ENCODE measurements at places on chromosomes 6 and 20.

DNA sequence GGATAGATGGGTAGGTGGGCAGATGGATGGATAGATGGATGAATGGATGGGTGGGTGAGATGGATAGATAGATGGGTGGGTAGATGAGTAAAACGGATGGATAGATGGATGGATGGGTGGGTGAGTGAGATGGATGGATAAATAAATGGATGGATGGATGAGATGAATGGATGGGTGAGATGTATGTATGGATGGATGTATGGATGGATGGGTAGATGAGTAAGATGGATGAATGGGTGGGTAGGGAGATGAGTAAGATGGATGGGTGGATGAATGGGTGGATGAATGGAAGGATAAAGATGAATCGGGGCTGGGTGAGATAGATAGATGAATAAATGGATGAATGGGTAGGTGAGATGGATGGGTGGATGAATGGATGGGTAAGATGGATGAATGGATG, 210.1 kb downstream of the TFAP2C start:
- no peak for DNase-seq

- DNase-seq, result no peak
These were observed 486.5 kb downstream of the RFPL4B start for GRCh38 chr6:112833581-112834131.

DNA sequence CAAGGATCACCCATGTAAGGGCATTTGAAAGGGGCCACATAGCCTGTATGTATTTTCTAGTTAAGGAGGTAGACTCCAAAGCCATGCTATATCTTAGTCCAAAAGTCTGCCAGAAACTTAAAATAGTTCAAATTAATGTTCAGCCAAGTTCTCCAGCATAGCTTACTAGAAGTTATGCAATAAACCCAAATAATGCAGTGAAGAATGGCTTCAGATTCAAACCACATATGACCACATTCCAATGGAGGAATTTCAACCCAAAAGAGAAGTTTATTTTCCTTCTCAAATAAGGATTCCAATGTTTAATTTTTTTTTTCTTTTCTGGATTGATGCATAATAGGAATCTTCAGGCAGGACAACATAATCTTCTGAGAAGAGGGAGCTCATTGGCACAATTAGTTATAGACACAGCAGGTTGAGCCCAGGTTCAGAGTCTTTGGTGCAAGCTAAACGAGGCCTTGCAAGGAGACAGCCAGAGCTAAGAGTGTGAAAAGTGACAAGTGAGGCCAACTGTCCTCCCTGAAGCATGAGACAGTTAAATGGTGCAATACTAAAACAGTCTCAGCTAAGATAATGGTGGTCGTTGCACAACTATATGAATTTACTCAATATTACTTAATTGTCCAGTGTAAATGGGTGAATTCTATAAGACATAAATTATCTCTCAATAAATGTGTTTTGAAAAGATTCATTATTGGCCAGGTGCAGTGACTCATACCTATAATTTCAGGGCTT, 598.8 kb upstream of the CDH4 start:
- no peak for DNase-seq

DNA sequence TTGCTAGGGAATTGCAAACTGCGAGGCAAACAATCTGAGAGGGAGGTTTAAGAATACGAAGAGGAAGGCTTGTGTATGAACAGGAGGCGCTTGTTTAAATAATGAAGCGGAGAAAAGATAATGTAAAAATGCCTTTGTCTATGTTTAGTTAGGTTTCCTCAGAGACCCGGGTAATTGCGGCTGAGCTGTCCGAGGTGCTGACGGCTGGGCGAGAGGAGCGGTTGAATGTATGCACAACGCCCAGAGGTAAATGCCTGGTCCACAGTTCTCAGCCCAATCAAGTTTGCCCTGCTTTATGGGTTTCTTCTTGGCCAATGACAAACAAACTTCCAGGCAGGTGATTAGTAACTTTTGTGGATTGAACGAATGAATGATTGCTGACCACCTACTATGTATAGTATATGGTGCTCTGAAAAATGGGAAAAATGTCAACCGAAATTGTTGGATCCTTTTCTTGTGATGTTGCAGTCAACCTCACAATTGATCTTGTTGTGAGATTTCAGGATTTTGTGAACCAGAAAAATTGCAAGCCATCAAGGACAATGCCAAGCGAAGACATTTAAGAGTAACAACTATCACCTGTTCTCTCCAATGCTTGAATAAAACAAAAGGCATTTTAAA, 38.3 kb upstream of the SLC32A1 start:
- peak; percentile 11 for DNase-seq

DNA sequence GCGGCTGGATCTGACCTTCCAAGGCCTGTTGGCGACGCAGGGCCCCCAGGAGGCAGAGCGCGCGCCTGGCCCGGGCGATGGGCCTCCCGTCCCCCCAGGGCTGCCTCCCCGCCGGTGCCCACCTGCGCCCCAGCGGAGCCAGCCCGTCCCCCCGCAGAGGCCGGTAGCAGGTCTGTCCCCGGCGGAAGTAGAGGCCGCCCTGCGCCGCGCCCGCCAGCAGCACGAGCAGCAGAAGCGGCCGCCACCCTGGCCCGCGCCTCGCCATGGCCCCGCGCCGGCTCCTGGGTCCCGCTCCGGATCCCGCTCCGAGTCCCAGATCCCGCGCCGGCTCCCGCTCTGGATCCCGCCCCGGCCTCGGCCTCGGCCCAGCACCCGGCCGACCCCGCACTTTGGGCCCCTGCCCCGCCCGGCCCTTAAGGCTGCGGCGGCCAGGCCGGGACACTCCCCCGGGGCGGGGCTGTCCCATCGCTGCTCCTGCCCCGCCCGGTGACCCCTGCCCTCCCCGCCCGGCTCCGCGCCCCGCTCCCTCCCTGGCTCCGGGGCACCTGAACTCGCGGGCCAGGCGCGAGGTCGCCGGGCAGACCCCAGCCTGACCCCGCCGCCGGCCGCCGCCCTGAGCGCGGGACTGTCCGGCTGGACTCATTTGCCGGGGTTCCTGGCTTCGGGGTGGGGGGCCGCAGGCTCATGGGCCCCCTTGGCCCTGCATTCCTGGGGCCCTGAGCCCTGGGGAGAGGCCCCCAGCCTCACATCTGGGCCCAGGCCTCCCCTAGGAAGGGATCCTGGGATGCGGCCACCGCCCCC, at the start of gene CTSZ:
Gene CTSZ, minus strand, starts transcription at position 391 of the 801 bp plus-strand sequence. Its CDS starts 126 bp downstream, at position 265.
- no peak for DNase-seq

- DNase-seq, result no peak
These were observed 75.6 kb downstream of the SOD2 start for GRCh38 chr6:159617444-159617843.

DNA sequence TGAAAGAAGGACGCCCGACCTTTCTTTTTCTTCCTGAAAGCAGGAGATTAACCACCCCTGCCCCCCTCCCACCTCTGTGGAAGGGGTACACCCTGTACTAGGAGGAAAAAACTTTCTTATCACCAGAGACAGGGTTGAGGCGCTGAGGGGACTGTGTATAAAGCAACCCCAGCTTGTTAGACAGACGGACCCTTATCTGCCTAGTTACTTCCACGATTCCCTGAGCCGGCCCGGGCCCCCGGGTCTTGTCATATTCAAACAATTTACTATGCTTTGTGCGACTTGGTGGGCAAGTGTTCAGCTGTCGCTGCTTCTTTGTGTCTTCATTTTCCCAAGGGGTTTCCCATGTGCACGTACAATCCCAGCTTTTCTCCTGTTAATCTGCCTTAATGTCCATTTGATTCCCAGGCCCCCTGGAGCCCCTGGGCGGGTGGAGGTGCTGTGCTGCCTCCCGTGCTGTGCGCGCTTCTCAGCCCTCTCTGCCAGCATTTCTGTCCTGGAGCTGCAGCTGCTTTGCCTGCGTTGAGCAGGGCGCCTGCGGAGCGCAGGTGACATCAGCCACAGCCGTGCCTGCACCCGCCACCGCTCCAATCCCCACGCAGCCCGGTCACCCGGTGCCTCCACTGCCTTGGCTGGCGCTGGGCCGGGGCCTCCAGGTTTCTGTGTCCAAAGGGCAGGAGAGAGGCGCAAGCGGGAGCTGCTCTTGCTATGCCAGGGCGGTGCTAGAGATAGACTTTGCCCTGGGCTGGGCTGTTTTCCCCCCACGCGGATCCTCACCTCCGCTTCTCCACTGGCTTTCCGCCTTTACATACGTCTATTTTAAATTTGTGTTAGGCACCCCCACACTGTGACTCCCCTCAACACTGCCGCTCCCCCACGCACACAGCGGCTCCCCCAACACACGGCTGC, 96.2 kb downstream of the TTLL2 start:
- no peak for DNase-seq

DNA sequence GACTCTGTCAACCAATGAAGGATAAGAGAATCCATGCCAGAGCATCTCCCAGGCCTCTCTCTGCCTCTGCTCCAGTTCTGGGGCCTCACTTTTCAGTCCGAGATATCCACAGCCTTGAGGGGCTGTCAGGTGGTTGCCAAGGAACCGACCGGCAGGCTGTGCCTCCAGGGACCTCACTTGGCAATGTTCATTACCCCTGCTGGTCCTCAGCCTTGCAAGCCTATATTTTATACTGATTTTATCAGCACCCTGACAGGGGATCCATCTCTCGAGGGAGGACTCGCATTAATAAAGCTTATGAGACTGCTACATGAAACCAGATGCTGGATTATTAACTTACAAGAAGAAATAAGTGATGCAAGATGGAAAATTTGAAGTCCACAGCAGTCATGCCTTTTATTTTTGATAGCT, 39.9 kb downstream of the TMC2 start:
- DNase-seq, result no peak

- no peak for DNase-seq
These were observed 11.7 kb downstream of the TOMM34 start for GRCh38 chr20:44948513-44948912.

GRCh38 chr6:19655744-19656143, 181.4 kb upstream of the ID4 start:
- no peak for DNase-seq

DNA sequence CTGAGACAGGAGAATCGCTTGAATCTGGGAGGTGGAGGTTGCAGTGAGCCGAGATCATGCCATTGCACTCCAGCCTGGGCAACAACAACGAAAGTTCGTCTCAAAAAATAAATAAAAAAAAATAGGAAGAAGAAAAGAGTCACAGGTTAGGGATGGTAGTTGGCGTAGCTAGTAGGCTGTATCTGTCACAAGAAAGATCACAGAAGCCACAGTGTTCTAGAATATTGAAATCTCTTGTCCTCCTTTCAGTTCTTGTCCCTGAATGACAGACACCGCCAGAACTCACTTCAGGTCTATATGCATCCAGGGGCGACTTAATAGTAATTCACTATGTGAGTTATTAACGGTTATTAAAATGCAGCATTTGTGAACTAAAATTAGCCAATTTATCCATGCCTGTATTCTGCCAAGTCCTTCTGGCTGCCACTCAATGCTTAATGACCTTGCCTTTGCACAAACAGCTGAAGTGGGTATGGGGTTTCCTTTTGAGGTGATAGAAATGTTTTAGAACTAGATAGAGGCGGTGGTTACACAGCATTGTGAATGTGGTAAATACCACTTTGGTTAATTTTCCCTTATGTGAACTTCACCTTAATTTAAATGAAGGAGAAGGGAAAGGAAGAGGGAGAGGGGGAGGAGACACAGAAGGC, 41.3 kb upstream of the ZMYND8 start:
- no peak for DNase-seq

- DNase-seq, result no peak
These were observed 1.2 kb downstream of the WTAP start for GRCh38 chr6:159728531-159728964.

GRCh38 chr6:118810420-118811027, 83.4 kb upstream of the ASF1A start:
- DNase-seq, result no peak

DNA sequence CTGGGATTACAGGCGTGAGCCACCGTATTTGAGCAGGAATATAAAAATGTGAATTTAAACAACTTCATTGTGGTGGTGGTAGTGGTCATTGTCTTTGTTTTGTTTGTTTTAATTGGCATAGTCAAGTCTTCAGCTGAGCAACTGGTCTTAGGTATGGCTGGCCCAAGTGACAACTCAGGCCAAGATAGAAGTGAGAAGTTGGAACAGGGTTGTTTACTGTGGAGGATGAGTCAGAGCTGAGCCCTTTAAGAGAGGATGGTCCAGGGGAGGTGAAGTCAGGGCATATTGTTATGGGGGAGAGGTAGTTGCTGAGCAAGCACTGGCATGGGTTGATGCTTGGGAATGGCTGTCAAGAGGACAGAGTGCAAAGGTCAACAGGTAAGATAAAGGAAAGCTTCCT, 308.2 kb downstream of the FARS2 start:
- no peak for DNase-seq

DNA sequence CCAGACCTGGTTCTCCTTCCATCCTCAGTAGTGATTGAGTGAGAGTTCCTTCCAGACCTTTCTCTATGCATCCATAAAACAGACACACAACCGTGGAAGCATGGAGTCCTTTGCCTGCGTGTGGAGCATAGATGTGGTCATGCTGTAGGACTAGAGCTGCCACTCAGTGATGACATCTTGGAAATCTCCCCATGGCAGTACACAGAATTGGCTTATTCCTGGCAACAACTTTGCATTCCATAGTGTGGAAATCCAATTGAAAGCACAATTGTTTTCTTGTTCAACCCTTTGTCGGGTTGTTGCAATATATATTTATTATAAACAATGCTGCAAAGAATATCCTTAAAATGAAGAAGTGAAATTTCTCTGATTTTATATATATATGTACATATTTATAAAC, 547.8 kb downstream of the CDH26 start:
- DNase-seq, result no peak

- no peak for DNase-seq
These were observed 27.1 kb downstream of the TBPL1 start for GRCh38 chr6:133980168-133980567.

- no peak for DNase-seq
These were observed 116.1 kb downstream of the PRND start for GRCh38 chr20:4837760-4838159.

DNA sequence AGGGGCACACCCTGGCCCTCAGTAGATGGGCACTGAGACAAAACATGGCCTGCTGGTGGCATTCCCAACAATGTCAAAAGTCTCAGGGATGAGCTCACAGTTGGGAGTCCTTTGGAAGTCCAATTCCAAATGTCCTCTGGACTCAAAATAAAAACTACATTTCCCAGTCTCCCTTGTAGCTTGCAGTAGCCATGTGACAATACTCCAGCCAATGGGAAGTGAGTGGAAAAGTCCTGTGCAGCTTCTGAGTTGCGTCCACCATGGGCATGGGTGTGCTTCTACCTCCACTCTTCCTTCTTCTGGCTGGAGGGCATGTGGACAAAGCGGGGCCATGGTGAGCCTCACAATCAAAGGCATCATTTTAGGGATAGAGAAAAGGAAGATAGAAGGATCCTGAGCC, 5.8 kb upstream of the ADAM33 start:
- peak; percentile 12 for DNase-seq

GRCh38 chr20:62409931-62410745, 3.1 kb upstream of the CABLES2 start:
- DNase-seq, result no peak

- no peak for DNase-seq
These were observed 2.0 kb upstream of the TAF4 start for GRCh38 chr20:62067547-62068260.

All from amniotic stem cell (primary cell).